ENCODE measurements at places on chromosomes 2 and 18.

- DNase-seq, result no peak
Measured at GRCh38 chr2:233288663-233289062, 19.0 kb upstream of the SAG start.

GRCh38 chr2:86697551-86698104 is 22.5 kb upstream of the RMND5A start:
- no peak for DNase-seq

DNA sequence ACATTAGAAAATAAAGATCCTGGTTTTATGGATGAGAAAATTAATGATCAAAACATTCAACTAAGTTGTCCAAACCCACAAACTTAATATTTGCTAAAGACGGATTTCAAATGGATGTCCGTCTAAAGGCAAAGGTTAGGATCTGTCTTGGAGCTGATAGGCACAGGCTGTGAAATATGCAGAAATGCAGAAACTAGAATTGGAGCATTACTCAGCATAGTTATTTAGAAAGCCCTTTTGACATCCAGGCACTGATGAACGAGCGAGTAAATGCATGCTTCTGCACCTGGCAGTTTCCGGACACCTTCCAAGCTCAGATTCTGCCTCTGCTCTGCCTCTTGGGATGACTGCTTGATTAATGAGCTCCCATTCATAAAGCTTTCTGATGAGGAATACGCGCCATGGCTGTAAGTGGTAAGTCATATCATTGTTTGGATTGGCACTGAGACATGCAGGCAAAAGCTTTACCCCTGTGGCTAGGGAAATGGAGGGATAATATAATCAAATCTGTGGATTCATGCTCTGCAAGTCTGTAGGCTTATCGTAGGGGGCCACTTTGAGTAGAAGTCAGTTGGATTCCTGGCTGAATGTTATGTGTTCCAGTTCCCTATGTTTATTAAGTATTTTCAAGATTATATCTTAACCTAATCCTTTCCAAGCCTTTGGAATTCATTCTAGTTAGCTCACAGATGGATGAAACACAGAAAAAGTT is 2176.3 kb upstream of the CELF4 start:
- no peak for DNase-seq

DNA sequence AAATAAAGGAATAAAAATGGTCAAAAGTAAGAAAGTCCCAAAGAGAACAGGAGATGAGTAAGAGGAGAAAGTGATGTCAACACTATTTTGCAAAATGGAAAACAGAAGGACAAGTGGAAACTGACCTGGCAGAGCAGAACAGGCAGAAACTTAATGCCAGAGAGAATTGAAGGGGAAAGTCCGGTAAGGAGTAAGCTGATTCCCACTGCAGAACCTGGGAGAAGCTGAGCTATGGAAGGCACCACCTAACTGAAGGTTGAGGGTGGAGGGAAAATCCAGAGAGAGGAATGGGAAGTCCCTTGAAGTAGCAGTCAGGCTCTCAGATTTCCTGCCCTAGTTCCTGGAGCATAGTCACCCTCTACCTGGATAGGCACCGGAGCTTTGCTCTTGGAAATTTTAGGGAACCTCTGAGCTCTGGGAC is 59.8 kb downstream of the MOGAT1 start:
- DNase-seq, result no peak

Measured in HuH-7 (cell line).